ENCODE measurements at places on chromosomes 4 and X. TPM values are rescaled to one million over a fixed set of nuclear protein-coding genes. Genes with fewer than 3 reads are reported as not detected.

Gene PARM1
- polyA plus RNA-seq, result 0.42 TPM

Gene PPBP
- polyA plus RNA-seq, result 2.1 TPM

Gene COL4A6
- polyA plus RNA-seq, result not detected

Gene GPR173
- polyA plus RNA-seq, result not detected

Gene TSPYL2
- polyA plus RNA-seq, result 2.5 TPM

Gene MGARP
- 0.09 TPM for polyA plus RNA-seq

Gene NHSL2
- polyA plus RNA-seq, result 0.45 TPM

Gene NR3C2
- polyA plus RNA-seq, result 2.0 TPM

Gene AREG
- polyA plus RNA-seq, result 0.06 TPM

Gene ABLIM2
- polyA plus RNA-seq, result 0.93 TPM

Gene BEX4
- 4.3 TPM for polyA plus RNA-seq

Gene SYTL4
- polyA plus RNA-seq, result 9.5 TPM

Gene TNIP3
- polyA plus RNA-seq, result 0.02 TPM

- no peaks in the 10 kb centered on the region for H3K27me3 ChIP-seq
- H3K4me3 ChIP-seq, result no peak overlapping the region
- no peak overlapping the region for H3K27ac ChIP-seq
Measured at GRCh38 chr4:142539796-142540482, 306.2 kb downstream of the INPP4B start.

GRCh38 chr4:150862829-150863228 is 152.3 kb downstream of the LRBA start:
- H3K27ac ChIP-seq, result no peak overlapping the region
- H3K4me1 ChIP-seq, result no peaks in the 10 kb centered on the region
- peaks cover 2% of the 10 kb centered on the region for H3K36me3 ChIP-seq
- H3K4me3 ChIP-seq, result no peak overlapping the region
- DNase-seq, result no peak

GRCh38 chr4:56871371-56871866 is 36.3 kb upstream of the REST start:
- no peak for DNase-seq
- no peaks in the 10 kb centered on the region for H3K4me1 ChIP-seq
- H3K27ac ChIP-seq, result no peak overlapping the region
- no peaks in the 10 kb centered on the region for H3K36me3 ChIP-seq

- H3K27ac ChIP-seq, result no peak overlapping the region
- H3K27me3 ChIP-seq, result no peaks in the 10 kb centered on the region
- H3K36me3 ChIP-seq, result no peaks in the 10 kb centered on the region
- no peak overlapping the region for H3K4me3 ChIP-seq
- no peak for DNase-seq
Measured at GRCh38 chrX:46865281-46865680, 28.4 kb downstream of the RP2 start.

- DNase-seq, result no peak
- H3K4me3 ChIP-seq, result no peak overlapping the region
- no peaks in the 10 kb centered on the region for H3K4me1 ChIP-seq
- no peaks in the 10 kb centered on the region for H3K36me3 ChIP-seq
- H3K27me3 ChIP-seq, result no peaks in the 10 kb centered on the region
Measured at GRCh38 chr4:170122252-170122651, 32.5 kb upstream of the AADAT start.

DNA sequence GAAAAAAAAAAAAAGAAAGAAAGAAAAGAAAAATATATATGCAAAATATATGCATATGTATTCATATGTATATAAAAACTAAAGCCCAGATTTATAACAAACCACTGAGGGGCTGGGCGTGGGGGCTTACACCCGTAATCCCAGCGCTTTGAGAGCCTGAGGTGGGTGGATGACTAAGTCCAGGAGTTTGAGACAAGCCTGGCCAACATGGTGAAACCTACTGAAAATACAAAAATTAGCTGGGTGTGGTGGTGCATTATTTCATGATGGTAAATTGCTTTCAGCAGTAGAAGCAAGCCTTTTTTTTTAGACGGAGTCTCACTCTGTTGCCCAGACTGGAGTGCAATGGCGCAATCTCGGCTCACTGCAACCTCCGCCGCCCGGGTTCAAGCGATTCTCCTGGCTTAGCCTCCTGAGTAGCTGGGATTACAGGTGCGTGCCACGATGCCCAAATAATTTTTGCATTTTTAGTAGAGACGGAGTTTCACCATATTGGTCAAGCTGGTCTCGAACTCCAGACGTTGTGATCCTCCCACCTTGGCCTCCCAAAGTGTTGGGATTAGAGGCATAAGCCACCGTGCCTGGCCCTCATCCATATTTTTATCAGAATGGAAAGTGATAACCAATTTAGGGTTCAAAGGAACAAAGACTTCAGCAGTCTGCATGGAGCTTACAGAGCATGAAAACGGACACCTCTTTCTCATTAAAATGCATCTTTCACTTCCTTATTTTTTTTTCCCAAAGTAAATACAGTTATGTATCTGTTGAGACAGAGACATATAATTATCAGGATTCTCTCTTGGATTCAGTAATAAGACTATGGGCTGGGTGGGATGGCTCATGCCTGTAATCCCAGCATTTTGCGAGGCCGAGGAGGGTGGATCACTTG is 27.7 kb upstream of the MOB1B start:
- H3K36me3 ChIP-seq, result no peaks in the 10 kb centered on the region
- H3K4me3 ChIP-seq, result no peak overlapping the region
- no peak overlapping the region for H3K27ac ChIP-seq
- DNase-seq, result no peak
- H3K4me1 ChIP-seq, result no peaks in the 10 kb centered on the region

GRCh38 chr4:164396439-164396838 is 357.5 kb upstream of the SMIM31 start:
- no peak for DNase-seq
- H3K4me3 ChIP-seq, result no peak overlapping the region
- no peaks in the 10 kb centered on the region for H3K4me1 ChIP-seq

GRCh38 chr4:156948133-156948532 is 23.5 kb downstream of the PDGFC start:
- H3K4me1 ChIP-seq, result peaks cover 17% of the 10 kb centered on the region
- H3K27ac ChIP-seq, result no peak overlapping the region
- H3K27me3 ChIP-seq, result no peaks in the 10 kb centered on the region
- no peak overlapping the region for H3K4me3 ChIP-seq
- H3K36me3 ChIP-seq, result no peaks in the 10 kb centered on the region
- DNase-seq, result no peak

GRCh38 chr4:174865418-174865985 is 36.5 kb upstream of the GLRA3 start:
- H3K27ac ChIP-seq, result no peak overlapping the region
- no peaks in the 10 kb centered on the region for H3K27me3 ChIP-seq
- H3K4me3 ChIP-seq, result no peak overlapping the region
- H3K36me3 ChIP-seq, result no peaks in the 10 kb centered on the region

GRCh38 chr4:70688795-70689231 is 481 bp downstream of the UTP3 start:
- H3K4me3 ChIP-seq, result peak overlapping the region; percentile 97
- no peaks in the 10 kb centered on the region for H3K4me1 ChIP-seq
- H3K27ac ChIP-seq, result peak overlapping the region; percentile 89
- no peak for DNase-seq
- no peaks in the 10 kb centered on the region for H3K36me3 ChIP-seq

- no peak overlapping the region for H3K4me3 ChIP-seq
- no peaks in the 10 kb centered on the region for H3K27me3 ChIP-seq
- H3K4me1 ChIP-seq, result no peaks in the 10 kb centered on the region
- DNase-seq, result no peak
- H3K27ac ChIP-seq, result no peak overlapping the region
- H3K36me3 ChIP-seq, result no peaks in the 10 kb centered on the region
Measured at GRCh38 chrX:46044486-46044885, 500.7 kb downstream of the ZNF674 start.

GRCh38 chrX:103356858-103357257 is 552 bp downstream of the TCEAL9 start:
- H3K27ac ChIP-seq, result peak overlapping the region; percentile 82
- H3K4me3 ChIP-seq, result peak overlapping the region; percentile 61
- peak; percentile 44 for DNase-seq
- no peaks in the 10 kb centered on the region for H3K27me3 ChIP-seq
- no peaks in the 10 kb centered on the region for H3K4me1 ChIP-seq
- H3K36me3 ChIP-seq, result no peaks in the 10 kb centered on the region

DNA sequence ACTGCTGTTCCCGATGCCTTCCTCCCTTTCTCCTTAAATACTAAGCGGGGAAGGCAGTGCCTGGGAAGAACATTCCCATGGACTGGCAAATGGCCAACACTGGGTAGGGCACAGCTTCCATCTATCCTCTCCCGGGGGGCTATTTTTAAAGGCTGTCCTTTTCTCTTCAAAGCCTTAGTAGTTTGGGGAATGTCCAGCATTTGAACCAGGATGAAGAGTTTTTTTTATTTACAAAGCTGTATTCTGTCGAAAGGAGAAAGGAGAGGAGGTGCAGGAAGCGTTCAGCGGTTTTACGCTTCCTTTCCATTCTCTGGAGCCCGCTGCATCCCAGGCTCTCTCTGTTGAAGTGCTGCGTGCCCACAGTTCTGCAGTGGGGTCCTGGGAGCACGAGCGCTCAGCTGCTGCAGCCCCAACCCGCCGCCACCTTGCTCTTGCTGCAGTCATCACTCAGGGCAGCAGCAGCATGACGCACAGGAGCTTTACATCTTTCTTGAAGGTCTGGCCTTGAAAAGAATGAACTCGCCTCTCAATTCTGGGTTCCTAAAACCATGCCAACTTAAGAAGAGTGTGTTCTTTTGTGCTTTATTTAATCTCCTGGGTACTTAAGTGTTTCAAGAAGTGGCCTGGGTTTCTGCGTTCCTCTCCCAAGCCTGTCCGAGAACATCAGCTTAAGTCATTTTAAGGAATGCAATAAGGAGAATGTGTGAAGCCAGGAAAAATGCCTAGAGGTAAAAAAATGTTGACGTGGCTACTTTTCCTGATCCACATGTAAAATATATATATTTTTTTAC is 427.2 kb downstream of the MAPK10 start:
- no peaks in the 10 kb centered on the region for H3K36me3 ChIP-seq
- H3K4me1 ChIP-seq, result peaks cover 58% of the 10 kb centered on the region
- peak overlapping the region; percentile 8 for H3K27ac ChIP-seq

GRCh38 chrX:38664285-38664684 is 102.9 kb downstream of the TSPAN7 start:
- no peaks in the 10 kb centered on the region for H3K4me1 ChIP-seq
- no peaks in the 10 kb centered on the region for H3K27me3 ChIP-seq
- H3K36me3 ChIP-seq, result no peaks in the 10 kb centered on the region
- no peak overlapping the region for H3K27ac ChIP-seq
- H3K4me3 ChIP-seq, result no peak overlapping the region

GRCh38 chrX:139842326-139843185 is 90.3 kb downstream of the ATP11C start:
- no peak overlapping the region for H3K4me3 ChIP-seq
- H3K27ac ChIP-seq, result no peak overlapping the region
- peaks cover 2% of the 10 kb centered on the region for H3K27me3 ChIP-seq
